Activated CD8-positive, alpha-beta memory T cell treated with anti-CD3 and anti-CD28 coated beads, Interleukin-2, amount 10 ng/mL, durations not matched to agents 7 days and 5 days (primary cell): ENCODE measurements at places on chromosomes 7 and 10. TPM values are rescaled to one million over a fixed set of nuclear protein-coding genes. Genes with fewer than 3 reads are reported as not detected.

GRCh38 chr10:84626397-84627087, 298.2 kb downstream of the CCSER2 start:
- H3K4me1 ChIP-seq = no peaks in the 10 kb centered on the region
- no peaks in the 10 kb centered on the region for H3K27me3 ChIP-seq
- DNase-seq = no peak

DNA sequence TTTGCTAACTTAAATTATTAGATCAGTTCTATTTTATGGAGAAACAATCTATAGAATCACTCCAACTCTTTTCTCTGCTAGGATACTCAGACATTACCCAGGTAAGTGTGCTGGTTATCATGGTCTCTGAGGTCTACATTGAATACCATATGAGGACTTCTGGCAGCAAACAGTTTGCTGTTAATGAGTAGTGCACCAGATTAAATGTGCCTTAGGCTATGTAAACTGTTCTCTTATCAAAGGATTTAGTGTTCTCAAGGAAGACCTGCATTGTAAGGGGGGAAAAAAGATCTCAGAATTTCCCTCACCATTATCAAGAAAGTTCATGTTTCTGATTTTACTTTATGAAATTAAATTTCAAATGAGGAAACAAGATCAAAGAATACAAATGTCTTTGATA, 107.5 kb downstream of the ITGB8 start:
- no peaks in the 10 kb centered on the region for H3K27me3 ChIP-seq
- DNase-seq = no peak
- H3K36me3 ChIP-seq = no peaks in the 10 kb centered on the region
- no peaks in the 10 kb centered on the region for H3K4me1 ChIP-seq

DNA sequence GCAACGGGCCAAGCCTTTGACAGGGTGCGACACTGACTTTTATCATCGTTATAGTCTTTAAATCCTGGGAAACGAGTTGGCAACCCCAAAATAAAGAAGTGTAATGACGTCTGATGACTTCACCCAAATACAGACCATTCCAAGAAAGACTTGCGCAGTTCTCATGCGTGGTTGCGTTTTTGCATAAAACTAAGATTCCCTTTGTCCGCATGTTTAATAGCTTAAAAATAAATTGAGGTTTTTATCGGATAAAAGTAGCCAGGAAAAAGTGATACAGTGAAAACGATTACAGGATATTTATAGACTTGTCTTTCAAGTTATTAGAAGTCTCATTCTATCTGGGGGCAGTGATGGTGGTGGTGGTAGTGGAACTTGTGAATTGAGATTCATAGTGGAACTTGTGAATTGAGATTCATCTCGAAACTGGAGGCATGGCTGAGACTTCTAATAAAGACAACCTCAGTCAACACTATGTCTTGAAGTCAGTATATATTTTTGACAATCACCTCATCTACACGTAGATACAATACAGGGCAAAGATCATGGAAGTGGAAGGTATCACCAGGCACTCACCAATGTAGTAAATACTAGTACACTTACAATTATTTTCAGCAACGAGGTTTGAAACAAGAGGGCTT, 1.2 kb upstream of the NAMPT start:
- peak overlapping the region; percentile 91 for H3K4me3 ChIP-seq
- peaks cover 34% of the 10 kb centered on the region for H3K4me1 ChIP-seq
- DNase-seq = peak; percentile 71
- H3K27me3 ChIP-seq = peaks cover 3% of the 10 kb centered on the region

The CFAP58 gene
- total RNA-seq = 0.64 TPM

The VENTX gene
- total RNA-seq = 0.12 TPM

GRCh38 chr10:70192326-70192968, 22.1 kb upstream of the SAR1A start:
- H3K36me3 ChIP-seq = peaks cover 6% of the 10 kb centered on the region
- H3K27ac ChIP-seq = no peak overlapping the region
- H3K4me1 ChIP-seq = peaks cover 28% of the 10 kb centered on the region
- no peak overlapping the region for H3K4me3 ChIP-seq
- H3K27me3 ChIP-seq = no peaks in the 10 kb centered on the region

The SH2B2 gene
- 1.3 TPM for total RNA-seq

DNA sequence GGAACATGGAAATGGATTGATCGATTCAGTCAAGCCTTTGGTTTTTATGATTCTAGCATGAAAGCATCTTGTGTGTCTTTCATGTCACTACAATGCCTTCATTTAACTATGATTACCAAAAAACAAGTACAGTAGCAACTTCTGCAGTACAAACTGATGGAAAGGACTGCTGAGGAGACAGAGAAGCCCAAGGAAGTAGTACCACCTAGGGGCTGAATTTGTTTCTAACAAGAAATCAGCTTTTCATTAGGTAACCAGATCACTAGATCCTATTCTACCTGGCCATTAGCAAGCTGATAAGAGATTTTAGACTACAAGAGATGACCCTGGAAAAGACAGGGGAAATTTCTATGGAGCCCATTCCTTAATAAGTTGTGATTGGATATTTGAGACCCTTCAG, 3.2 kb upstream of the IFIT1 start:
- peaks cover 24% of the 10 kb centered on the region for H3K4me1 ChIP-seq
- no peak overlapping the region for H3K4me3 ChIP-seq
- peaks cover 4% of the 10 kb centered on the region for H3K27me3 ChIP-seq
- H3K36me3 ChIP-seq = peaks cover 19% of the 10 kb centered on the region

- no peaks in the 10 kb centered on the region for H3K36me3 ChIP-seq
- no peaks in the 10 kb centered on the region for H3K27me3 ChIP-seq
- H3K4me1 ChIP-seq = no peaks in the 10 kb centered on the region
- DNase-seq = no peak
- no peak overlapping the region for H3K4me3 ChIP-seq
- no peak overlapping the region for H3K27ac ChIP-seq
These were observed 498.6 kb downstream of the SH2D4B start for GRCh38 chr10:81036257-81036656.

The CTAGE4 gene
- 1.2 TPM for total RNA-seq

GRCh38 chr10:1308962-1309616, 252.9 kb downstream of the WDR37 start:
- no peak overlapping the region for H3K27ac ChIP-seq
- no peak for DNase-seq
- no peaks in the 10 kb centered on the region for H3K27me3 ChIP-seq
- H3K4me1 ChIP-seq = no peaks in the 10 kb centered on the region
- no peak overlapping the region for H3K4me3 ChIP-seq

GRCh38 chr10:62540389-62540788, 166.2 kb downstream of the ZNF365 start:
- no peak overlapping the region for H3K27ac ChIP-seq
- H3K4me1 ChIP-seq = no peaks in the 10 kb centered on the region
- no peak overlapping the region for H3K4me3 ChIP-seq
- DNase-seq = no peak

The SMKR1 gene
- total RNA-seq = 5.3 TPM
